ENCODE measurements at places on chromosomes 12 and 14. TPM values are rescaled to one million over a fixed set of nuclear protein-coding genes. Genes with fewer than 3 reads are reported as not detected.

The PPM1H gene
- total RNA-seq = not detected

The KRT6C gene
- not detected for total RNA-seq

The ESR2 gene
- total RNA-seq = 0.05 TPM

The OXA1L gene
- total RNA-seq = 120 TPM

The STAB2 gene
- total RNA-seq = not detected

The TSPAN11 gene
- total RNA-seq = not detected

The MAP3K9 gene
- total RNA-seq = 5.0 TPM

The FAM90A1 gene
- not detected for total RNA-seq

The PRB2 gene
- total RNA-seq = not detected

The NR4A1 gene
- total RNA-seq = 14.5 TPM

The CMKLR1 gene
- not detected for total RNA-seq

The GPRC5A gene
- total RNA-seq = not detected

The SELPLG gene
- total RNA-seq = 239 TPM

The SRGAP1 gene
- total RNA-seq = 0.22 TPM

The CCDC198 gene
- total RNA-seq = not detected

The SUSD6 gene
- total RNA-seq = 99.2 TPM

The SCNN1A gene
- not detected for total RNA-seq

The KRT76 gene
- not detected for total RNA-seq

The BDKRB1 gene
- total RNA-seq = not detected

Measured in T-helper 1 cell treated with Interleukin-12 subunit alpha and Interleukin-12 subunit beta and Interleukin-4 antibody, amounts not matched to agents 30 ng/mL and 1 ng/mL, for 36 hours (primary cell).